ENCODE measurements at places on chromosomes 11 and 22. TPM values are rescaled to one million over a fixed set of nuclear protein-coding genes. Genes with fewer than 3 reads are reported as not detected.

DNA sequence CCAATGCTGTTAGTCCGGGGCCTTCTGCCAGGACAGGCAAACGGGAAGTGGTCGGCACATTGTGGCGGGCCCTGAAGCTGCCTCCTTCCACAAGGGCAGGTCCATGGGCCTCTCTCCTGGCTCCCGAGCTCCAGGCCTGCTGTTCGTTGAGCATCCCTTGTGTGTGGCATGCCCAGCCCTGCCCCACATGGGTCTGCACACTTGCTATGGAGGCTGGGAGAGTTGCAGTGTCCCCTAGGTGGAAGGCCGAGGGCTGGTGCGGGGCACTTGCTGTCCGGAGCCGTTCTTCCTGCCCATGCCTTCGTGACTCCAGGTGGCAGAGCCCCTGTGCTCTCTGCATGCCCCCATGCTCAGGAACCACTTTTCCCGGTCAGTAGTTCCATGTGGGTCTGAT, 26.0 kb upstream of the DGCR8 start:
- no peak for DNase-seq

- DNase-seq = no peak
These were observed 19.4 kb upstream of the DGKZ start for GRCh38 chr11:46327829-46328228.

Gene XNDC1N
- 15.8 TPM for total RNA-seq

Gene CD248
- 16.3 TPM for total RNA-seq

All from activated CD8-positive, alpha-beta T cell treated with anti-CD3 and anti-CD28 coated beads for 36 hours (primary cell).